ENCODE measurements at places on chromosomes 7 and 10.

GRCh38 chr10:71431239-71432100 lies 34.8 kb downstream of the CDH23 start:
- DNase-seq = no peak

DNA sequence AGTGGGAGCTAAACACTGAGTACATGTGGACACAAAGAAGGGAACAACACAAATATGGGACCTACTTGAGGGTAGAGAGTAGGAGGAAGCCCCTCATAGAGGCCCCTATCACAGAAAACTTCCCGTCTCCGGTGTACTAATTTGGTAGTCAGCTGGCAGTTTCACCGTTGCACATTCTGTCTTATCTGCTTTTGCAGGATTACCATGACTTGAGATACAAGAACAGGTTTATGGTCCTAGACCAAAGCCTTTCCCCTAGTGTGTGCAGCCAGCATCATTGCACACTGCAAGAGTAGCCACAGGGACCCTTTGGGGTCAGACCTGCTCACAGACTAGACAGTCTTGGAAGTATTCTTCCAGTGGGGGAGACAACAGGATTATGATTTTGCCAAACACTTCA lies 5.9 kb upstream of the IFIT1B start:
- DNase-seq = no peak

GRCh38 chr7:126529254-126529653 lies 723.5 kb downstream of the GRM8 start:
- no peak for DNase-seq

GRCh38 chr7:567305-567883 lies 47.7 kb upstream of the PDGFA start:
- DNase-seq = no peak

DNA sequence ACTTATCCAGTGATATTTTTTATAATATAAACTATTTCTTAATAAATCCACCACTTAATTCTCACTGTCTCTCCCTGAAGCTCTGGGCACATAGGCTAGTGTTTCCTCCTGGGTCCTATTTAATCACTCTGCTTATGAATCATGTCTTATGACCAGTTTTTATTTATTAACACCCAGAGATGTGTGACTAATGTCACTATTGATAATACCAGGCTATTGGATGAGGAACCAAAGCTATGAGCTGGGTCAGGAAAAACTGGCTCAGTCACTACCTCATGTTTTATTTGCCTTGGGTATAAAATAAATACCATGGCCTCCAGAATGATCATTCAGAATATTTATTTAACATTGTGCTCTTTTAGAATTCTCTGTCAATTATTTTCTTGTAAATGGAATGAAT lies 5.2 kb downstream of the SEMA3E start:
- DNase-seq = no peak

DNA sequence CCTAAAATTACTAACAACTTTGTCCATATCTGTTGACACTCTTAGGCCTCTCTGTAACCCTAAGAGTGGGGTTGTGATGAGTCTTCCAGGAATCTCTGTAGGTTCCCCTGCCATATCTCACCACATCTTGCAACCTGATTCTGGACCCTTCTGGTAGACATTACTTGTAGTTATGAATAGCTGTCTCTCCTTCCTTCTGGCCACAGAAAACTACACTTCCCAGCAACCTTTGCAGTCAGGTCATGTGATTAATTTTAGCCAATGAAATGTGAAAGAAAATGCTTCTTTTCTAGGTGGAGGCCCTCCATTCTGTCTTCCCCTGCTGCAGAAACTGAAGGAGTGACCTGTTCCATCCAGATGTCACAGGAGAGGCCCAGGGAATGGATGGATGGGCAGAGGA lies 147.6 kb upstream of the AOAH start:
- no peak for DNase-seq

DNA sequence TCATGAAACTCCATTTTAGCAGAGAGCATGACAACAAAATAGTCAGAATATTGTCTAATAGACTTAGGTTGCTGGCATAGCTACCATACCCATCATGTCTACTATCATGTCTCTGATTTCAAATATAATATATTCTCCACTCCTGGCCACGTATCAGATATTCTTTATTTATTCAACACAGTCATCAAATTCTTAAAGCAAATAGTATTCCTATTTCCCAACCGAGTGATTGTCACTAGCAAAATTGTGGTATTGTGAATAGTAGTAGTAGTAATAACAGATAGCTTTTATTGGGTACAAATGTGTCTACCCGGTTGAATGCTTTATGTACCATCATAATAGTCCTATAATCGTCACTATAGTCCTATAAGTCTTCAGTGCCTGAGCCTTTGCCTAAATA lies 918.6 kb downstream of the KCNMA1 start:
- no peak for DNase-seq

Data from activated B cell treated with CpG ODN at 0.5 μM for 24 hours (primary cell).